Fibroblast of lung (primary cell): ENCODE measurements at places on chromosomes 7 and 10. TPM values are rescaled to one million over a fixed set of nuclear protein-coding genes. Genes with fewer than 3 reads are reported as not detected.

GRCh38 chr10:11616021-11616420 is 4.6 kb upstream of the USP6NL start:
- no peaks in the 10 kb centered on the region for H3K36me3 ChIP-seq
- H3K4me1 ChIP-seq = no peaks in the 10 kb centered on the region
- no peak overlapping the region for H3K27ac ChIP-seq
- no peaks in the 10 kb centered on the region for H3K27me3 ChIP-seq

LRRC61 gene
- 0.03 and 0.10 TPM in 2 replicates for polyA plus RNA-seq

SPDYE11 gene
- polyA plus RNA-seq = not detected in 2 replicates

DNA sequence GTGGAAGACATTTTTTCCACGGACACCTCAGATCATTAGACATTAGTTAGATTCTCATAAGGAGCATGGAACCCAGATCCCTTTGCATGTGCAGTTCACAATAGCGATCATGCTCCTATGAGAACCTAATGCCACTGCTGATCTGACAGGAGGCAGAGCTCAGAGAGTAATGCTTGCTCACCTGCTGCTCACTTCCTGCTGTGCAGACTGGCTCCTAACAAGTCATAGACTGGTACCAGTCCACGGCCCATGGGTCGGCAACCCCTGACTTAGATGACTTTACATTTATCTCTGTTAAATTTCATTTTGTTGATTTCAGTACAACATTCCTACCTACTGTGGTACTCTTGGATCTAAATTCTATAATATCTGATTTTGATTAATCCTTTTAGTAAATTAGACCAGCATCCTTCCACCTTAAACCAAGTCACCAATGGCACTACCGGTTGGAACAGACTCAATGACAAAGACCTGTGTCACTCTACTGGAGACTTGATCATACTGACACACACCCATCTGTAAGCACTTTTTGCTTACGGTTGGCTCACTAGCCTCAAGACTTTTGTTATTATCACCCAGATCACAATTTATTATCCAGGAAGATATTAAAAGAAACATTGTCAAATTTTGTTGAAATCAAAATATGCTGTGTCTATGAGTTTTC is 8.0 kb upstream of the CCDC71L start:
- no peak for DNase-seq
- H3K4me3 ChIP-seq = no peak overlapping the region
- H3K4me1 ChIP-seq = no peaks in the 10 kb centered on the region
- H3K27ac ChIP-seq = no peak overlapping the region
- H3K27me3 ChIP-seq = no peaks in the 10 kb centered on the region

DNA sequence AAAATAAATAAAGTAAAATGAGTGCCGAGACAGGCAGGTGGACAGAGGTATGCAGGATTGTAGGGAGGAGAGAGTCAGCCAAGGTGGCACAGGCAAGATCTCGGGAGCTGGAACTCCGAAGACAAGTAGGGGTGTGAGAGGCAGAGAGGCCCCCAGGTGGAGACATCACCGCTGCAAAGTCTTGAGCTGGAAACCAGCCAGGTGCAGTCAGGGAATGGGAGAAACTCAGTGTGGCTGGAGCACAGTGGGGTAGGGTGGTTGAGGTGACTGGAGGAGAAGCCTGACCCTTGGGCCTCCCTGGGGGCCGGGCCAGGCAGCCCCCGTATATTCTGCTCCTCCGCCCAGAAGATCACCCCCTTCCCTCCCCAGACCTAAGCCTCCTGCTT is 4.2 kb downstream of the EPHB4 start:
- peaks cover 24% of the 10 kb centered on the region for H3K36me3 ChIP-seq
- peaks cover 3% of the 10 kb centered on the region for H3K4me1 ChIP-seq
- no peak overlapping the region for H3K4me3 ChIP-seq

- no peak overlapping the region for H3K4me3 ChIP-seq
- H3K27me3 ChIP-seq = no peaks in the 10 kb centered on the region
- no peaks in the 10 kb centered on the region for H3K4me1 ChIP-seq
- DNase-seq = no peak
These were observed 89.3 kb downstream of the MGMT start for GRCh38 chr10:129556316-129556715.

DNA sequence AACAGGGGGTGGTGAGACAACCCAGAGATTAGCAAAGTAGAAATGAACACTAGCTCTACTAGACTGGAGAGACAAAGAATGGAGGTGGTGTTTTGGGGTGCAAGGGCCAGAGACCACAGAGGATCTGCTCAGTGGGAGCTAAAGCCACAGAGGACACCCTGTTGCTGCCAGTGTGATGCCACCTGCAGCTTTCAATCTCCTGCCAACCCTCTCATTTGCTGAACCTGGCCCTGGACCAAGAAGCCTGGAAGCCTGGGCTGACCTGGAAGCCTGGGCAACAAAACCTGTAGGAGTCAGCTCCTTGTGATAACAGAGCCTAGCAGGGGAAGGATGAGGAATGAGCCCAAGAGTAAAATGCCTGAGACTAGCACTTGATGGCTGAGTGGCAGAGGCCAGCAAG is 81.1 kb upstream of the ADO start:
- no peaks in the 10 kb centered on the region for H3K4me1 ChIP-seq
- no peaks in the 10 kb centered on the region for H3K36me3 ChIP-seq
- no peak overlapping the region for H3K4me3 ChIP-seq
- peaks cover 3% of the 10 kb centered on the region for H3K27me3 ChIP-seq

IL15RA gene
- polyA plus RNA-seq = 5.9 and 8.4 TPM in 2 replicates

NPFFR1 gene
- not detected in 2 replicates for polyA plus RNA-seq

DNA sequence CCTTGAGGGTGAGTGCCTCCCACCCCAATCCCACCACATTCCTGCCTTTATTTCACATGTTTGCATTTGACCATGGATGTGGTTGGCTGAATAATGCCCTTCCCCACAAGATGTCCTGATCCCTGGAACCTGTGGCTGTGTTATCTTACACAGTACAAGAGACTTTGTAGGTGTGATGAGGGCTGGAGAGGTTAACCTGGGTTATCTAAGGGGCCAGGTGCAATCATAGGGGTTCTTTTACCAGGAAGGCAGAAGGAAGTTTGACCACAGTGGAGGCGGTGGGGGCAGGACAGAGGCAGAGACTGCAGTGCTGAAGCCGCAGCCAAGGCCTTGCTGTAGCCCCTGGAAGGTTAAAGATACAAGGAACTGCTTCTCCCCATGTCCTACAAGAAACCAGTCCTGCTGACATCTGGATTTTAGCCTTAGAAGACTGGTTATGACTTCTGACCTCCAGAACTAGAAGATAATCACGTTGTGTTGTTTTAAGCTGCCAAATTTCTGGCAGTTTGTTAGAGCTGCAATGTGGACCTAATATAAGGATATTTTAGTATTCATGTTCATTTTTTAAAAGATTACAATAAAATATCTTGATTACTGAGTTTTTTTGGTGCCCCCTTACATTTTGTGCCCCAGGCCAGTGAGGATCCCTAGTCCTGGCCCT is 136.6 kb downstream of the ARHGAP22 start:
- no peaks in the 10 kb centered on the region for H3K27me3 ChIP-seq
- H3K36me3 ChIP-seq = no peaks in the 10 kb centered on the region
- H3K4me1 ChIP-seq = peaks cover 4% of the 10 kb centered on the region
- no peak overlapping the region for H3K4me3 ChIP-seq

THAP5 gene
- 11.9 and 18.4 TPM in 2 replicates for polyA plus RNA-seq

DNA sequence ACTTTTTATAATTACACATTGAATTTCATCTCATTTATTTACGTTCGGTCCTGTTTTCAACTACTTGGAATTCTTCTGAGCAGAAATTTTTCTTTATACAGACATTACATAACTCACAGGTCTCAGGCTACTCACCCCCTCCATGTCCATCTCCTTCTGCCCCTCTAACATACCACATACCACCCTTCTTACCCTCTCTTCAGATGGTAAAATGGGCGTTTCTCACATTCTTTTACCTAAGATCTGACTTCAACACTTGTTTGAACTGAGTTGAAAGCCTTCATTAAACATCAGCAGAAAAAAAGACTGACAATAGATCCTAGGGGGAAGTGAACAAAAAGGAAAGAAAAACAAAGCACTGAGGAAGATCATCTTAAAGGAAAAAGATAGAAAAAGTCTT is 309.7 kb downstream of the CTNNA3 start:
- no peaks in the 10 kb centered on the region for H3K4me1 ChIP-seq
- H3K27me3 ChIP-seq = no peaks in the 10 kb centered on the region
- H3K27ac ChIP-seq = no peak overlapping the region
- H3K4me3 ChIP-seq = no peak overlapping the region

DNA sequence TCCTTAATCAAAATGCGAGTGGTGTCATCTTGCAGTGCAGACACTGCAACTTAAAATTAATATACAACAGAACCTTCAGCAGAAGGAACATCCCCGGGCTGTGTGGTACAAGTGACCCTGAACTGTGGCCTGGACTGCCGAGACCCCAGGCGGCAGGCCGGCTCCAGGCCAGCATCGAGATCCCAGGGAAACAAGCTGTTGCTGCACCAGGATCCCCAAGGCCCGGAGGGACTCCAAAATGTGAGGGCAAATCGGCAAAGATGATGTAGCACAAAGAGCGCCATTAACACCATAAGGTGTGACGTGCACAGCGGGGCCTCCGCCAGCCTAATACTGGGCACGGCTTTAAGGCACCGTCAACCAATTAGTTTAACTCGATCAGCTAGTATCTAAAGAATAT is 73.9 kb downstream of the EBF3 start:
- no peaks in the 10 kb centered on the region for H3K36me3 ChIP-seq
- no peaks in the 10 kb centered on the region for H3K27me3 ChIP-seq
- DNase-seq = no peak
- H3K4me1 ChIP-seq = no peaks in the 10 kb centered on the region

AKR1C8 gene
- polyA plus RNA-seq = not detected in 2 replicates

TMEM196 gene
- not detected in 2 replicates for polyA plus RNA-seq

MSS51 gene
- polyA plus RNA-seq = 0.43 and 0.78 TPM in 2 replicates

GSDME gene
- polyA plus RNA-seq = 28.1 and 40.8 TPM in 2 replicates

DNA sequence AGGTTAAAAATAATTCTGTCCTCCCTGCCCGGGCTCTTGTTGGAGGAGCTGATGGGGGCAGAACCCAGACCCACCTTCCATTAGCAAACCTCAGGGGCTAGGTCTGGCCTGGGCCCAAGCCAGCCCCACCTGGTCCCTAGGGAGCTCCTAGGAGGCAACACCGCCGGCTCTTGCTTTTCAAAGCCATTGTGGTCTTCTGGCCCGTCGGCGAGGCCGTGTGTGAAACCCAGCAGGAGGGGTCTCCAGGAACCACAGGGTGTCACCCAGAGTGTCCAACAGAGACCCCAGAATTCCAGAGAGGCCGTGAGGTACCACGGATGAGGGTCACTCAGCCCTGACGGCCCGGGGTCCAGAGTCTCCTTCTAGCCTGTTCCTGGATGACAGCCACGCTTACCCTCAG is 16.6 kb upstream of the PDGFA start:
- no peak for DNase-seq
- H3K27me3 ChIP-seq = peaks cover 7% of the 10 kb centered on the region
- peaks cover 13% of the 10 kb centered on the region for H3K4me1 ChIP-seq
- H3K36me3 ChIP-seq = no peaks in the 10 kb centered on the region

- H3K36me3 ChIP-seq = no peaks in the 10 kb centered on the region
- no peak overlapping the region for H3K27ac ChIP-seq
- no peak for DNase-seq
- H3K4me1 ChIP-seq = no peaks in the 10 kb centered on the region
- no peaks in the 10 kb centered on the region for H3K27me3 ChIP-seq
These were observed 67.6 kb downstream of the ITGA8 start for GRCh38 chr10:15652117-15652516.

GRCh38 chr10:21675157-21675796 is 141.2 kb downstream of the MLLT10 start:
- H3K4me3 ChIP-seq = no peak overlapping the region
- no peak overlapping the region for H3K27ac ChIP-seq
- DNase-seq = peak; percentile 17
- no peaks in the 10 kb centered on the region for H3K4me1 ChIP-seq
- peaks cover 2% of the 10 kb centered on the region for H3K36me3 ChIP-seq

GBX1 gene
- not detected in 2 replicates for polyA plus RNA-seq

DNA sequence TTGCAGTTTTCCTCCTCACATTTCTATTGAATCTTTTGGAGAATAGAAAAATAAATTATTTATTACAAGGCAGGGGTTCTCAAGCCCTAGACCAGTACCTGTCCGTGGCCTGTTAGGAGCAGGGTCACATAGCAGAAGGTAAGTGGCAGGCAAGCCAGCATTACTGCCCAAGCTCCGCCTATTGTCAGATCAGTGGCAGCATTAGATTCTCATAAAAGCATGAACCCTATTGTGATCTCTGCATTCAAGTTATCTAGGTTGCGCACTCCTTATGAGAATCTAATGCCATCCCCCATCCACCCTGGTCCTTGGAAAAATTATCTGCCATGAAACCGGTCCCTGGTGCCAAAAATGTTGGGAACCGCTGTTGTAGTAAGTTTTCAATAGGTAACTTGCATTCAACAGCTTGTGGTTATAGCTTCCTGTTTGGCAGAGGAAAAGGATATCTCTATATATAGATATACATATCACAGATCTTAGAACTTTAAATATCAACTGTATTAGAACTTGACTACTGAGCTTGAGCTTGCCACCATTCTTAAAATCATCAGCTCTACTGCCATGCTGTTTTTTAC is 165.1 kb downstream of the AHR start:
- no peaks in the 10 kb centered on the region for H3K27me3 ChIP-seq
- no peak overlapping the region for H3K4me3 ChIP-seq
- H3K36me3 ChIP-seq = no peaks in the 10 kb centered on the region
- H3K4me1 ChIP-seq = no peaks in the 10 kb centered on the region

DNA sequence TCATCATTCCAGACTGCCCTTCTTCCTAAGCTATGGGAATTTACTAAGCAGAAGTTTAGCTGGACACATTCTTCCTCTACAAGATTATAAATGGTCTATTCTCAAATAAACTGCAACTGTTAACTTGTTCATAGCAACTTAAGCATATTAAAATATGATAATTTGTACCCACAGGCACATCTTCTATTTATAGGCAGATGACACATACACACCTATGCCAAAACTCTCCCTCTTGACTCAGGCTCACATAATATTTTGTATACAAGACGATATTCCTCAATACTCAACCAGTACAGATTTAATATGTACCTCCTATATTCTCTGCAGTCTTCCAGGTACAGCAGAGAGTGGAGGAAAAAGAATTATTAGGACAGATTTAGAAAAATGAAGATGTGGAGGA is 232.7 kb upstream of the KIAA1217 start:
- no peaks in the 10 kb centered on the region for H3K4me1 ChIP-seq
- no peaks in the 10 kb centered on the region for H3K27me3 ChIP-seq
- H3K27ac ChIP-seq = no peak overlapping the region
- H3K36me3 ChIP-seq = no peaks in the 10 kb centered on the region

GRCh38 chr10:62348029-62348428 is 26.1 kb upstream of the ZNF365 start:
- no peaks in the 10 kb centered on the region for H3K36me3 ChIP-seq
- no peaks in the 10 kb centered on the region for H3K4me1 ChIP-seq
- no peak overlapping the region for H3K4me3 ChIP-seq
- no peaks in the 10 kb centered on the region for H3K27me3 ChIP-seq
- no peak overlapping the region for H3K27ac ChIP-seq
